ENCODE measurements at places on chromosomes 6 and 20. TPM values are rescaled to one million over a fixed set of nuclear protein-coding genes. Genes with fewer than 3 reads are reported as not detected.

DNA sequence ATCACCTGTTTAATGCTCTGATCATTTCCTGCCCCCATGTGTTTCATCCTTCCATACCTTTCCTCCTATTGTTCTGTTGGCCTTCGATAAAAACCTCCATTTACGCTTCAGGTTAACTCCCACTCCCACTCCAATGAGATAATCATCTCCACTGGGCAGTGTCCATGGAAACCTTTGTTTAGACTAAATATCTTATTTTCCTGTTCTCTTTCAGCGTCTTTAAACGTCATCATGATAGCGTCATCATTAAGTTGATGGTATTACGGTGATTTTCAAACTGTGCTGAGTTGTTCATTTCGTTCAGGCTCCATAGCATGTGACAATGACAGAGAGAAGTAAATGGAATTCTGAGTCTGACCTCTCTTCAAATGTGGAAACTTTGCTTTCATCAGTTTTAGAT lies 970.5 kb upstream of the SLC35B3 start:
- DNase-seq: peak; percentile 49

GRCh38 chr20:19016140-19016497 lies 196.3 kb upstream of the SLC24A3 start:
- no peak for DNase-seq

DNA sequence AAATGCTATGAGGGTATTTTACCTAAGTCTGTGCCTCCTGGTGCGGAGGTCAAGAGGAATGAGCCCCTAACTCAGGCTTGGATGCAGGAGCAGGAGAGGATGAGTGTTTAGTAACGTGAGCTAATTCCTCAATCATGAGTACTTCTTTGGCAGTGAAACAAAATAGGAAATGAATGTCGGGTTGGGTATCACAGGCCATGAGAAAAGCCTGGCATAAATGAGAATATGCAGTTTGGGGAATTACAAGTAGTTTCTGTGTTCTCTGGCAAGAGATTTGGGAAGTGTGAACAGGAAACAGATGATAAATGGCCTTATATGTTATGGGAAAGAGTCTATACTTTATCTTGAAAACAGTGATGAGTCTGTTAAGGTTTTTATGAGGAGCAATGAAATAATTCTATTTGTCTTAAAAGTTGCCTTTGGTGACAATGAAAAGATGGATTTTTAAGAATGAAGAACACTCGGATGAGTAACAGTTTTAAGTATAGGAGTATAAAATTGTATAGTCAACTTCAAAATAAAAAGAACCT lies 59.0 kb upstream of the RNF146 start:
- DNase-seq: peak; percentile 62

DNA sequence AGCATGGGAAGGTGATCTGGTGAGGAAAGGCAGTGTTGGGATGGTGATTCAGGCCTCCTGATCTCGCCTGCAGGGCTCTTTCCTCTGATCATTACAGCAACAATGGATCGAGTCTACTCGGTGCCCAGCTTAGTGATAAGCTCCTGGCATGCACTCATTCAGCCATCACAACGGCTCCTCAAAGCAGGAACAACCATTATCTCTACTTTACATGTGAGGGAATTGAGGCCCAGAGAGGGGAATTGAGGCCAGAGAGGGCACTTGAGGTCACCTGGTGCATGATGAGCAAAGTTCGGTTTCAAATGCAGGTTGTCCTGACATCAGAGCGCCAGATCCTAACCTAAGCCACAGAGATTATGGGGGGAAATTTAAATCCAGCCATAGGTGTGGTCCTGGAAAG lies 42.0 kb upstream of the BPIFA2 start:
- no peak for DNase-seq

GRCh38 chr6:4975506-4975905 lies 28.3 kb downstream of the RPP40 start:
- no peak for DNase-seq

DNA sequence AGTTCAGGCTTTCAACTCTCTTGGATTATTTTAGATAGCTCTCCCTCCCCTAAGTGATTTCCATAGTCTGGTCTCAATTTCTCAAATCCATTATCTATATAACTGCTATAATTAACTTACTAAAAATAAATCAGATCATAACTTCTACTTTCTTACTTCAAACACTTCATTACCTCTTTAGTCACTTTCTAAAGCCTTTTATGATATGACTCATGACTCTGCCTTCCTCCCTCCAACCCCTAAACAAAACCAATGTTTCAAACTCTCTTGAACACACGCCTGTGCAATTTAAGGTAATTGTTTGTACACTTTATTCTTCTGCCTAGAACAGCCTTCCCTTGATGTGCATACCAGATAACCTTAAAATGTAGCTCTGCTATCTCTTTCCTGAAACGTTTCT lies 100.5 kb downstream of the LMBRD1 start:
- DNase-seq: peak; percentile 10

- DNase-seq: peak; percentile 34
These were observed 206.3 kb downstream of the QKI start for GRCh38 chr6:163620670-163621330.

- no peak for DNase-seq
These were observed 140.9 kb downstream of the EYS start for GRCh38 chr6:65566117-65566516.

DNA sequence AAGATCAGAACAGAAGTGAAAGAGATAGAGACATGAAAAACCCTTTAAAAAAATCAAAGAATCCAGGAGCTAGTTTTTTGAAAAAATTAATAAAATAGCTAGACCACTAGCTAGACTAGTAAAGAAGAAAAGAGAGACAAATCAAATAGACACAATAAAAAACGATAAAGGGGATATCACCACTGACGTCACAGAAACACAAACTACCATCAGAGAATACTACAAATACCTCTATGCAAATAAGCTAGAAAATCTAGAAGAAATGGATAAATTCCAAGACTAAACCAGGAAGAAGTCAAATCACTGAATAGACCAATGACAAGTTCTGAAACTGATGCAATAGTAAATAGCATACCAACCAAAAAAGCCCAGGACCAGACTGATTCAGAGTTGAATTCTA lies 29.6 kb upstream of the SENP6 start:
- DNase-seq: no peak

GRCh38 chr6:46381057-46381456 lies 110.2 kb downstream of the RCAN2 start:
- no peak for DNase-seq

GRCh38 chr6:43919774-43920173 lies 149.8 kb downstream of the VEGFA start:
- no peak for DNase-seq

DNA sequence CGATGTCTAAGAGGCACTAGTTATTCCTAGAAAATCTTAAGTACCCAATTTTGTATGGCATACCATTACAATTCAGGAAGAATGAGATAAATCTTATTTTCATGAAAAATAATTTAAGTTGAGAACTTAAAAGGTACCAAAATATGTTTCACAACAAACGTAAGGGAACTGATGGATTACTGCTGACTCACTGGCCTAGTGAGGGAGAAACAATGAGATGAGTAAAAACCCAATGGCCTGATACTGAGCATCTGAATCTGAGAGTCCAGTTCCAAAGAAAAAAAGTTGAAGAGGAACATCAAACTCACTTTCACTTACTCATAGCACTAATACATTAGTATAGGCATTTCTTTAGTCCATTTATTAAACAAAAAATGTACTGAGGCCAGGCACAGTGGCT lies 56.0 kb downstream of the MDN1 start:
- DNase-seq: peak; percentile 51

DNA sequence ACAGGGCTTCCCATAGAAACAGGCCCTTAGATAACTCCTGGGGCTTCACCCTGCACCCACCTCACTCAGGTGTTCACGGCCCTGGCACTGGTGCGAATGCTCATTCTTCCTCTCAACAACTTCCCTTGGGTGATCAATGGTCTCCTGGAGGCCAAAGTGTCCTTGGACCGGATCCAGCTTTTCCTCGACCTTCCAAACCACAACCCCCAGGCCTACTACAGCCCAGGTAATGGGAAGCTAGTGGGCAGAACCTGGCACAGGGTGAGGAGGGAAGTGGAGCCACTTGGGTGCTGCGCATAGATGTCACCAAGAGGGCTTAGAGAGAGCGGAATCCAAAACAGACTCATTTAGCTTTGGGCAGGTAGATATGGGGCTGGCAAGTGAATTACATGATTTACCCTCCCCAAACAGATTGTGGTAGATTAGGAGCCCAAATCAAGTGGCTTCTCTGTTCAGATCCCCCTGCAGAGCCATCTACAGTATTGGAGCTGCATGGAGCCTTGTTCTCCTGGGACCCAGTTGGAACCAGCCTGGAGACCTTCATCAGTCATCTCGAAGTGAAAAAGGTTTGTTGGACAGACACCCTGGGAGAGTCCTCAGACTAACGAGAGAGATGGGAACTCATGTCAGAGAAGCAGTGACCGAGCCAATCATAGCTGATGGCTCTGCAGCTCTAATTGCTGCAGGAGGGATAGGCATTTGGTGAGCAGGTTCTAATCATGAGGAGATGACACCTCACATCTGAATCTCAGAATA lies 8.5 kb downstream of the ABCC10 start:
- no peak for DNase-seq

DNA sequence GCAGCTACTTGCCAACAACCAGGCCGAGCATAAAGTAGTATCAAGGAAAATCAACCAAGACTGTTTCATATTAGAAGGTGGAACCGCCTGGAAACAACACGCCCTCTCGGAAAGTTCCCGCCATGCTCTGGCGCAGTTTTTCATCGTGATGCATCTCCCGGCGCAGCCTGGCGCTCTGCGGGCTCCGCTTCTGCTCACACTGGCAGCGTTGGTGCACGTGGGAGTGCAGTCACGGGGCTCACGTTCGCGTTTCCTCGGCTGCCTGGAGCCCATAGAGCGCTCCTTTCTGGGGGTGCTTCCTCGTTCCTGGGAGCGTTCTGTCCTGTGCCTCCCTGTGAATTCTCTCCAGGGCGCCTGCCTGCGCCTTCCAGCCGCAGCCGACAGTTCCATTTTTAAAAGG lies 227.3 kb downstream of the TBXT start:
- no peak for DNase-seq

- no peak for DNase-seq
These were observed 83.1 kb upstream of the SSTR4 start for GRCh38 chr20:22951966-22952365.

DNA sequence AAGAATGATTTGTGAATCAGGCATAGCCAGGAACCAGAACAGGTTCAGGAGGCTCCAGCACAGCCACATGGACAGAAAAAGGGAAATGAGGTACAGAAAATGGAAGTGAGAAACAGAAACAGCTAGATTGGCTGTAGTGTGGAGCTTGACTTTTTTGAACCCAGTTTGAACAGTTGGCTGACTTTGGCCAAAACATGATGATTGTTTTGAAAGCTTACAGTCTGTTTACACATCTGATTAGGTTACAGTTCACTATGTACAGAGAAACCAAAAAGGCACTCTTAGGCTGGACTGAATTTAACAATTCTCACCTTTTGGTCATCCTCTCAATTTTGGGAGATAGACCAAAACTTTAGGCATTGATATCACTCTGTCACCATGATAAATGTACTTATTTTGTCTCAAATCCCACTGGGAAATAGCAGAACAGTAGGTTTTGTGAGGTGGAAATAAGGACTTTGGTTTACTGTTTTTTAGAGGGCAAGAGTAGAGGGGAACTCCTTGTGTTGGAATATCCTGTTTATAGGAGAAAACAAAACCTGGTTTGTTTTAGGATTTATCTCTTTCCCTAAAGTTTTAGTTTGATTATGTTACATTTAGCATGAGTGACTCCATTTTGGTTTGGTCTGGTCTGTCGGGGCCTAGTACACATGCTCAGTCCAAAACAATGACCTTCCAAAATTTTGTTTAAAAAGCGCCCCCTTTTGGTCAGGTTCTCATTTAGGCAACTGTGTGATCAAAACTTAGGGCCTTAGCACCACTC lies 123.1 kb downstream of the OLIG3 start:
- DNase-seq: no peak

DNA sequence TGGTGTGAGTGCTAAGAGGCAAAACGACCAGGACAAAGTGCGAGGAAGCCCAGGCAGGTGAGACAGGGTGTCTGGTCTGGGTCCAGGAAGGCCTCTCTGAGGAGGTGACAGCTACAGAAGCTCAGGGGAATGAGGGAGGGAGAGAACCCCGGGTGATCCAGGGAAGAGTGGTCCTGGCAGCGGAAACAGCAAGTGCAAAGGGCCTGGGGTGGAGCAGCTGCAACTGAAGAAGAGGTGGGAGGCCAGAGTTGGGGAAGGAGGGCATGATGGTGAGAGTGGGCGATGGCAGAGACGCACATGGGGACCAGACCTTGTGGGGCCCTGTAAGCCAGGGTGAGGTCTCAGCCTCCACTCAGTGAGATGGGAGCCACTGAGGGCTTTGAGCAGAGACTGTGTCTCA lies 45.8 kb downstream of the DLGAP4 start:
- no peak for DNase-seq

- DNase-seq: peak; percentile 47
These were observed 905 bp downstream of the PPARD start for GRCh38 chr6:35343092-35343834.

GRCh38 chr6:19137505-19137904 lies 699.7 kb upstream of the ID4 start:
- peak; percentile 20 for DNase-seq

DNA sequence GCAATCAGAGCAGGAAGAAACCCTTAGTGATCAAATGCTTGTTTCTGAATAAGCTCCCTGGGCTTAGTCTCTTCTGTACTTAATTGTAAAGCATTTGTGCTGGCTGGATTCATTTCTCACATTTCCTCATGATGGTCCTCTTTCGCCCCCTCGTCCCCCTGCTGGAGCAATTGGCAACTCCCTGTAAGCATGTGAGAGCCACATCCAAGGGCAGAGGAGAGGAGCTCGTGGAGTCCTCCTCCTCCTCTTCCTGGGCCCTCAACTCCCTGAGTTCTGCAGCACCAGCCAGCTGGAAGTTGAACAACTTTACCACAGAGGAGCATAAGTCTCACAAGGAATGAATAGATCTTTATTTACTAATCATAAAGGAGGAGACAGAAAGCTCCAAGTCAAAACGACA lies 12.6 kb downstream of the ANKEF1 start:
- DNase-seq: no peak

DNA sequence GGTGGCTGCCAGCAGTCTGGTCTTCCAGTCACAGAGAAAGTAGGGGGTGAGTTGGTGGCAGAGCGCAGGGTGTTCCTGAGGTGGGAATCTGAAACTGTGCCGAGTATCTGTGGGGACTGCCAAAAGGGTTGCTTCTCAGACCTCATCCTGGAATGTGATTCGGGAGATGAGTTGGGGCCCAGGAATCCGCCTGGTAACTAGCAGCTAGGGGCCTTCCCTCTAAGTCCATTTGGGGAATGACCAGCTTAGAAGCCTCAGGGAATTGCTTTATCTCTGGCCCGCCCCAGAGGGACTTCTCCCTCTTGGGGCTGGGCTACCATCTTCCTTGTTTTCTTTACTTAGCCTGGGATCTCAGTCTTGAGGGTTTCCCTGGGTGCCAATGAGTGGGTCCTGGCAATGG lies 49.6 kb downstream of the MOCS1 start:
- DNase-seq: peak; percentile 89

The XPO5 gene
- total RNA-seq: 62.6 TPM

The RNF144B gene
- total RNA-seq: 7.2 TPM

The FOXS1 gene
- total RNA-seq: 26.0 TPM

The CNBD2 gene
- total RNA-seq: 2.1 TPM

The CDH22 gene
- not detected for total RNA-seq

The MOG gene
- total RNA-seq: not detected

The DACT2 gene
- total RNA-seq: not detected

The RFX6 gene
- total RNA-seq: not detected

The ZFP57 gene
- total RNA-seq: 0.36 TPM

The CBLN4 gene
- total RNA-seq: not detected

The FBXO5 gene
- 6.1 TPM for total RNA-seq

The TREML1 gene
- not detected for total RNA-seq

The DNAAF9 gene
- total RNA-seq: 17.6 TPM
